Smooth muscle cell of the brain vasculature (primary cell): ENCODE measurements at places on chromosomes 4 and X.

GRCh38 chr4:159549098-159549518 is 446.2 kb downstream of the RAPGEF2 start:
- DNase-seq: no peak

DNA sequence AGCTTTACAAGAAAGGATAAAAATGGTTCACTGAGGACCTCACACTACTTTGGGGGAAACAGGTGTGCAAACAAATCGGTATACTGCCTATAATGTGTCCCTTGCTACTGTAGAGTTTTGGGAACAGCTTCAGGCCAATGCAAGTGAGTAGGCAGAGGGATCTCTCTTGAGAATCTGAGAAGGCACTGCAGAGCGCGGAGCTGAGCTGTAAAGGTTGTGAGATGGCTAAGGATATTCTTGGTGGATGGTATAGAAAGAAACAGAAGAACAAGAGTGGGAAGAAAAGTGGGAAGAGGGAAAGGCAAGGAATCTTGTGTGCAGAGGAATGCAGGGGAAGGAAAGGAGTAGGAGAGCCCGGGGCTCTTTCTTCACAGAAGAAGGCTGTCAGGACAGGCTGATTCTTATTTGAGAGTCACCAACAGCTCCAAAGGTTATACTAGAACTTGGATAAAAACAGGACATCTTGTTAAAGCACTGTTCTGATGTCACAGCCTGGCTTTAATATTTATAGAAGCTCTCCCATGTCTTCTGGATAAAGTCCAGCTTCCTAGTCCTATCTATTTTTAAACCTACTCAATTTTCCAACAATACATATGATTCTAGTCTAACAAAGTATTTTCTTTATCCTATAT is 985.6 kb upstream of the HS3ST1 start:
- DNase-seq: no peak

DNA sequence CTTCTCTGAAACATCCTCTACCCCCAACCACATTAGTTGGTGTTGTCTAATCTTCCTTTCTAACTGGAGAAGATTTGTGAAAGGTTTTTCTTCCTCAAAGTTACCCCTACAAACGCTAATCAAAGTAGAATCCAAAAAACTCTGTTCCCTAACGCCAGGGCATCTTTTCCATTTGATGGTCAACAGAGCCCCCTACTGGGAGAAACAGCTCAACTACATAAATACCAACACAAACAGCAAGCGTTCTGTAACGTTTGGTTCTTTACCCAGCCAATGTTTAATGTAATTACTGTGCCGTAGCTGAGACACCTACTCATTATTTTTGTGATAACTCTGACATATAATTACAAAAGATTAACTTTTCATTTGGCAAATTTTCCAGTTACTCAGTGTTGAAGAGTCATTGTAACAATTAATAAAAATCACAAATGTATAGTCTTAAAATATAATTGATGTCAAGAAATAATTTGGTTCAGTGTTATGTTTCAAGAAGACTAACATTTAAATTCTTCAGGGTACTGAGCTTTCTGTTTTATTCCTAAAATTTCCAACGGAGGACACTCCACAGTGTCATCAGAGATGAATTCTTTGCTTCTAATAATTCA is 94.9 kb upstream of the TBC1D9 start:
- DNase-seq: peak; percentile 44

DNA sequence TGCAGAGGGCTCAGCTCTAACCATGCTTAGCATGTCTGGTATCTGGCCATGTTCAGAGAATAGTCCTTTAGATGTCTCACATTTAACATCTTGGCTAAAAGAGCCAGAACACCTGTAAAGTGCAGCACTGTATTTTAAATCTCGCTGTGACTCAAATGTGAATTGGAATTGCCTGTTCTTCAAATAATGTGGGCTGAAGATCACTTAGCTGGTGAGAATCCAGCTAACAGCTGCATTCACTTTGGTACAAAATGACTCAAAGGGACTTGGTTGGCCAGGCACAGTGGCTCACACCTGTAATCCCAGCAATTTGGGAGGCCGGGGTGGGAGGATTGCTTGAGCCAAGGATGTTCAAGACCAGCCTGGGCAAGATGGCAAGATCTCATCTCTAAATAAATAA is 63.5 kb upstream of the PLAC8 start:
- no peak for DNase-seq

DNA sequence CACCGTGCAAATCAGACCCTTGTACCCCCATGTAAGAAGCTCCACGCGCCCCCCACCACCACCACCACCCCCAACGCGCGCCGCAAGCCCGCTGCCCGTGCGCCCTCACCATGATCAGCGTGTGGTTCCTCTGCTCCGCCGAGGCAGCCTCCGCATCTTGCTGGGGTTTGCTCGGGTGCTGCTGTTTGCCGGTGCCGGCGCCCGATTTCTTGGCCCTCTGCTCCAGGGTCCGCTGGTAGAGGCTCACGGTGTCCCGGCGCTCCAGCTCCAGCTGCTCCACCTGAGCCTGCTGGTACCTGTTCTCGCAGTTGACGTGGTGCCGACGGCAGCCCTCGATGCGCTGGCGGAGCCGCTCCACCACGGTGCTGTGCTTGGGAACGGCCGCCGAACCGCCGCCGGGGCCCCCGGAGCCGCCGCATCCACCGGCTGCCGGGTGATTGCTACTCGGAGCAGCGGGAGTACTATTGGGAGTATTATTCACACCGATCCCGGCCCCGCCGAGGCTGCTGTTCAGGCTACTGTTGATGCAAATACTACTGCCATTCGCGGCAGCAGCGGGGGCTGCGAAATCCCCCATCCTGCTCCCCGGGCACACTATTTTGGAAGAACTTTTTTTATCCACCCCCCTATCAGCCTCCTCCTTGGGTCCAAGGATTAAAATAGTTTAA is 1.1 kb downstream of the MAML3 start:
- no peak for DNase-seq

- DNase-seq: no peak
Observed at GRCh38 chr4:15964159-15964558, 1.2 kb upstream of the FGFBP2 start.

GRCh38 chr4:121370729-121371325 is 10.0 kb downstream of the QRFPR start:
- peak; percentile 37 for DNase-seq

DNA sequence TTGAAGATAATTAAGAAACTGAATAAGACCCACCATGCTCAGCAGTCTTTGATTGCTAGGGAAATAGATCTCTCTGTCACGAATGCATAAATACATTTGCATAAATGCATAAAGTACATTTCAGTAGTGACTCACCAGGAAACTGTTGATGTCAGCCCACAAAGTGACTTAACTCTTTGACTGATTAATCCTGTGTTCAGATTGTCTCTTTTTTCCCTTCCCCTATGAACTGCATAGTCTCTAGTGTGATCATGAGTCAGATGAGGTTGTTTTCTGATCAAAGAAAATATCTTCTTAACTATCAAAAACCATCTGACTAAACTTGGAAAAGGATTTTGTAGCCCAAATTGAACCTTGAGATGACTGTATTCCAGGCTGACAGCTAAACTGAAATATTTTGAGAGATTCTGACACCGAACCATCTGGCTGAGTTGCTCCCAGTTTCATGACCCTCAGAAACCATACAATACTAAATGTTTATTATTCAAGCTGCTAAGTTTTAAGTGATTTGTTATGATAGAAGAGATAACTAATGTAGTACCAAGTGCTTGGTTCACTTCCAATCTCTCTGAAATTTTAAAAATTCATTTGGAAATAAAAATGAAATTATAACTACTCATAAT is 1381.5 kb upstream of the AGA start:
- DNase-seq: no peak

DNA sequence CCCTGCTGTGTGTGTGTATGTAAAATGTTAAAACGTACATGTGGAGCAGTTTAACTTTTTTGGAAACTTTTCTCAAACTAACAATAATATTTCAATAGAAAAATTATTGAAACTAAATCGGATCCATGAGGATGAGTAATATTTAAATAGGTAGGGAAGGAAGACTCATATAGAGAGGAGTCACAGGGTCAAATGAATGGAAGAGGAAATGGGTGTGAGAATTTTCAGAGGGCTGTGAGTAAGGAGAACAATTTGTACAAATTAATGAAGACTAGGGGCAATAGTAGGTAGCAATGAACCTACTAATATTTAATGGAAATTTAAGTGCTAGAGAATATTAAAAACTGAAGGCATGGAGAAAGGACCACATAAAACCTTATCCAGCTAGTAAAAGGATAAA is 290.7 kb upstream of the PCDH18 start:
- DNase-seq: no peak
